Left hindlimb (tissue), 1 donor: ENCODE measurements at places on chromosomes 12 and 14.

DNA sequence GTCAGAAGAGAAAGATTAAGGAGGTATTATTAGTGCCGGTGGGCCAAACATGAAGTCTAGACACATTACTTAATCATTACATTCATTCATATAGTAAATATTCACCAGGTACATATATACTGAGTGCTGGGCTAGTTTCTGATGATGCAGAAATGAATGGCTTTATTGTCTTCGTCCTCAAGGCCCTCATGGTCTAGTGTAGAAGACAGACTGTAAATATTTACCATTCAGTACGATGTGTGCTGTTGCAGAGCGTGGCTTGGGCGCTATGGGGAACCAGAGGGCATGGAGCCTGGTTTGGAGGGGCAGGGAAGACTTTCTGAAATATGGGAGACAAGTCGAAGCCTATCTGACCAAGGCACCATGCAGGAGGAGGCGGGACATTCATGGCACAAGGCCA lies 37.0 kb upstream of the TCL1B start:
- DNase-seq = no peak

DNA sequence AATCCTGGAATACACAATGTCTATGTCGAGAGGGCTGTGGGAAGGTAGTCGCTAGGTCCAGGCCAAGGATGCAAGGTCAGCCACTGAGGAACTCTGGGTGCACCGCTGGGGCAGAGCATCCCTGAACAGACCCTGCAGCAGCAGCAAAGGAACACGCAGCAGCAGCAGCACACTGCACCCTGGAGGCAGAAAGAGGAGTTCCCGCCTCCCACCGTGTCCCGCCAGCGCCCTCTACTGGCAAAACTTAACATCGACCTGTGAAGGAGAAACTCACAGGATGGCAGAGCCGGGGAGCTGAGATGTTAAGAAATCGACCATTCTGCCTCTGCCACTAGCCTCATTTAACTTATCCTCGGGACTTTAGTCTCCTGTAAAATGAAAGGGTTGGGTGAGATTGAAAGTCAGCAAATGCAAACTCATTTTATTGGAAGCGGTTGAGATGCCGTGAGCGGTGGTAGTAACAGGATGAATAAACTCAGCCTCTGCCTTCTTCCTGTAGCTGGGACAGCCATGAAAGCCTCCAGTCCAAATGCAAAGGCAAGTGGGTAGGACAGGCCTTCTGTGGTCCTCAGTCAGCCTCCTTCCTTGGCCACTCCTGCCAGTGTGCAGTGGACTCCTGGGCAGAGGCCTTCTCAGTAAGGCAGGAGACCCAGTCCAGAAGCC lies 45.6 kb downstream of the STAB2 start:
- DNase-seq = peak; percentile 34

DNA sequence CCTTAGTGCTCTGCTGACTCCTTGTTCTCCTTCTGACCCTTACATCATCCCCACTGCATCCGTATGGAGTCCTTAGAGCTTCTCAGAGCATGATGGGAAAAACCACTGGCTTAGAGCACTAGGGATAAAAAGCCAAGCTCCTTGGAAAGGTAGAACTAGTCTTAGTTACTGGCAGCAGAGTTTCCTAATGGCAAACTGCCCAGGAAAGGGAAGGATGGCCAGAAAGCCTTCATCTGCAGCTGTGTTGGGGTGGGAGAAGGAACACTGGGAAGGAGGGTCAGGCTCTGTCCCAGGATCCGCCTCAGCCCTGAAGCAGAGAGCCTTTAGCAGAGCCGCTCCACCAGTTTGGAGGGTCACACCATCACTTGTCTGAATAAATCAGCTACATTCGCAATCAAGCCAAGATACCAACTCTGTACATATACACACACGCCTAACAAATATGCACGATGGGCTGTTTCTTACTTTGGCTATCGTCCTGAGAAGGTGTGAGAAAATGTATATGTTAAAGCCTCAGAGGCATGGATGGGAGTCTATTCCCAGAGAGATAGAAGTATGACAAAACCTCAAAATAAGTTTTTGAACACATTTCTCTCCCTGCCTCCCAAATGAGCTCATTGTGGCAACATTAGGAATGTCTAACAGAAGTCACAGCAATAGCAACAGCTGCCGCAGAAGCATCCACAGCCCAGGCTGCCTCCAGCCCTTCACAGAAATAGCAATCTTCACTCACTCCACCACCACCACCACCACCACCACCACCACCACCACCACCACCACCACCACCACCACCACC lies 18.6 kb upstream of the GALNT8 start:
- peak; percentile 89 for DNase-seq

DNA sequence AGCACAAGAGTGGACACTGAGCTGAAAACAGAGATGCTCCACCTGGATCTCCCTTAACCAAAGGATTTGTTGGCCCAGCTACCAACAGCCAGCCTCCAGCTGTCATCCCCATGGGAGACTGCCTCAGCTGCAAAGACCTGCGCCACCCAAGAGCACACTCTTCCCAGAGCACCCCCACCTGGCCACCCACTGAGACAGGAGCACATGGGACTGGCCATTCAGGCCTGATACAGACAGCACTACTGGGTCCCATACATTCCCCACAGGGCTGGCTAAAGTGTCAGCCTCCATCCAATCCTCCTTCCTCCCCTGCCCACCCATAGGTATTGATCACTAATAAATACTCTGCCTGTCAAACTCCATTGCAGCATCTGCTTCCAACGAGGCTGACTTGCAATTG lies 241.5 kb downstream of the BCL11B start:
- no peak for DNase-seq

DNA sequence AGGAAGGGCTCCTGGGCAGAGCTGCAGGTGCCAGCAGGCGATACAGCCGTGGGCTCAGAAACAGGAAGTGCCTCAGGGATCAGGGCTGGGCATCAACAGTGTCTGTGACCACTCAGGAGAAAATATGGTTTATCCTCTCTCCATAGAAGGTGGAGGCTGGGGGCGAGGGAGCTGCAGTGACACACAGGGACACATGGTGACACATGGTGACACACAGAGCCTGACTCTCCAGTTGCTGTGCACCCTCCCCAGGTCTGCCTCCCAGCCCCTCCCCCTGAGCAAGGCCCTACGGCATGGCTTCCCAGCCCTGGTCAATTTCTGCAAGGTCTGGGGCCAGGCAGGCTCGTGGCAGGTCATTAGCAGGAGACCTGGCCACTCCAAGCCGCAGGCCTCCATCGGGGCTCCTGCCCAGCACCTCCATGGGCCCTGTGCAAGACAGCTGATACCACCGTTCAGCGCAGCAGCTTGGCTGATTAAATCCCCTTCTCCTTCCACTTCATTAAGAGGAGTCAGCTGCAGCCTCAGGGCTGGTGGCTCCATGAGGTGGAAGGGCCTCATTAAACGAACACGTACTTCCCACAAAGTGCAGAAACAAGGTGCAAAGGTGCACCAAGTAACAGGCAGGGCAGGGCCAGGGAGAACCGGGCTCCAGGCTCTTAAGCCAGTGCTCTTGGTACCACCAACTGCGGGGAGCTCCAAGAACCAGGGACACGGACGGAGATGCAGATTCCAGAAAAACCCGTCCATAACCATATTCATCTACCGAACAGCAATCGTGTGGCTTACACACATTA lies 60.7 kb downstream of the CCNK start:
- no peak for DNase-seq

DNA sequence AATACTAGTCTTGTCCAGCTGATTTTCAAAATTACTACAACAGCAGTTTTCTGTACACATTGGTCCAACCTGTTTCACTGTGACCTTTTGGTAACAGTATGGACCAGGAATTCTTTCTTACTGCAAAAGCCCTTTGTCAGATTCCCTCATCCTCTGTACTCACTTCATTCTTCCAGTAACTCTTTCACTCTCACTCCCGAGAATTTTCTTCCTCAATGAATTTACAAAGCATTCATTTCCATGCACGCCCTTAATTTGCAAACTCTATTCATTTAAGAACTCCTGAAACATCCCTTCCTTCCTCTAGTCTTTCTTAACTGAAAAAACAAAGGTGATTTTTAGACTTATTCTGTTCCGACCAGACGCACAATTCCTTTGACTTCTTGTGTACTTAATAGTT lies 238.2 kb downstream of the NELL2 start:
- no peak for DNase-seq

- DNase-seq = no peak
These were observed 83.2 kb upstream of the TBX3 start for GRCh38 chr12:114767084-114767760.

DNA sequence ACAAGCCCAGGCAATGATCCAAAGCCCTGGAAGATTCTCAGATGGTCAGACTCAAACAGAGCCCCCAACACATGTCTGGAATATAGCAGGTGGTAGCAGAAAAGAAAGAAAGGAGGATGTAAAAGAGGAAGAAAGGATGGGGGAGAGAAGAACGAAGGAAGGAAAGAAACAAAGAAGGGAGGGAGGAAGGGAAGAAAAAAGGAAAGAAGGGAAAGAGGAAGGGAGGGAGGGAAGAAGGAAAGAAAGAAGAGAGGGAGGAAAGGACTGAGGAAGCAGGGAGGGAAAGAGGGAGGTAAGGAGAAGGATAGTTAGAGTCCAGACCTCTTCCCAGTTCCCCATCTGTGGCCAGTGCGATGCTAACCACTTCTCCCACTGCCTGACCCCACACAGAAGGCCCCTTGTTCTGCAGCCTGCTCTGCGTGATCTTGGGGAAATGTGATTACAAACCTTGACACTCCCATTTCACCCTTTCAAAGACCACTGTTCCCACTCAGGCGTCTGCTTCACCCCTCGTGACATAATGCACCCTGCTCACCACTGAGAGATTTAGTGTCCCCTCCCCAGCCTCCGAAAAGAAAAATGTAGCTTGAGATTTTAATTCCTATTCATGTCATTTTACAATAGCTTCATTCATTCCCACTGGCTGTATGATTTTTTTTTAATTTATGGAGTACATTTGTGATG lies 357.9 kb downstream of the BCL11B start:
- no peak for DNase-seq

- DNase-seq = no peak
These were observed 18.0 kb downstream of the XRCC3 start for GRCh38 chr14:103697206-103697602.

DNA sequence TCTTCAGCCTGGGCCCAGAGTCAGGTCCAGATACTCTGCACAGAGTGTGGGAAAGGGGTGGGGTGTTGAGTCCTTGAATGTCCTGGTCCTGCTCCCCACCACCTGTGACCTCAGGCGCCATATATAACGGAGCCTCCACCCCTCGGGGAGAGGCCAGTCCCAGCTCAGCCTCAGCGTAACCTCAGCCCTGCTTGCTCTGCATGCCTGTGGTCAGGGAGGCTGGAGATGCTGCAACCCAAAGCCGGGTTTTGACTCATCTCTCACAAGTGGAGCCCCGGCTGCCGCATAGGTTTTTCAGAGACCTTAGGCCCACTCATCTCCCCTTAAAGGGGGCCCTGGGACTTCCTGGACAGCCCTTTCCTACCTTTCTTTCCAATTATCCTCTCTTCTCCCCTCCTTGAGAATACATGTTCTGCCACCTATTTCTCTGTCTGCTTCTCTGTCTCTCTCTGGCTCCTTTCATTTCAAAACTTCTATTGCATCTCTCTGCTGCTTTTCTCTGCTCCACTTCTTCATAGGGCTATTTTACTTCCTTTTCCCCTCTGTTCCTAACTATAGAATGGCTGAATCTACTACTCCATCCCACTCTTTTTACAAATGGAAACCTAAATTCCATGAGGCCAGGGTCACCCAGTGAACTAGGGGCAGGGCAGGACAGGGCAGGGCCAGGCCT lies 1.2 kb downstream of the ITGB7 start:
- DNase-seq = peak; percentile 61

DNA sequence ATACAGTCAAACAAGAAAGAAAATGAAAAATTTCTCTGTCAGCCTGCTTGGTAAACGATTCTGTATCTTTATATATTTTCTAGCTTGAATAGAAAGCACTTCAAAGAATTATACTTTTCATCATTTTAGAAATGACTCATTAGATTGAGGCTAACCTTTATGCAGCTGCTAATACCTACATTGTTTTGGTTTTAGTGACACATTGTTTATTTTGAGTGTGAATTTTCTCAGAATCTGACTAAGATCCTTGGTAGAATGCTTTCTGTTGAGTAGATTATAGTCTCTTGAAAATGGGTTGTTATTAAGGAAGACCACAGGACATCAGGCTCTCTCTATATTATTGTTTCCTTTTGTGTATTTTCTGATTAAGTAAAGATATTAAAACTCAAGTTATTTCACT lies at the start of gene PMCH:
Gene PMCH (minus strand): TSS at position 45 of the 400 bp plus-strand sequence. CDS start 63 bp downstream, outside the sequence.
- DNase-seq = no peak

DNA sequence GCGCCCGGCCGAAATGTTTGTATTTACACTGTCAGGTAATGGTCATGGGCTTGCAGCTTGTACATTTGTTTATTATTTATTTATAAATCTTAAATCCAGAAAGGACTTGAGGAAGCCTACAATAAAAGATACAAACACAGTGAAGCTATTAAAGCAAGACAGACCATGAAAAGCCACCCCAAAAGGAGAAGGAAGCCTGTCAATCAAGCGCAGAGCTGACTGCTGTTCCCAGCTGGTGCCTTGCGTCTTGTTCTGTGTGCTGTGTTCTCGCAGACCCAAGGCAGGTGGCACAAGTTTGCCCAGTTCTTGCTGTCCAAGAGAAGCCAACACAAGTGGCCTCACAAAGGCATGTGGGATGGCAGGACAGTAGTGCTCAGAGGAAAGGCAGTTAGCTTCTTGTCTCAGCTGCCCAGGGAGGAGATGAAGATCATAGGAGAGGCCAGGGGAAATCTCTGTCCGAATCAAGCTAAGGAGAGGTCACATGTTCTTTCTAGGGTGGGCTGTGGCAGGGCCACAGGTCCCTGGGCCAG lies 73.2 kb downstream of the SLC25A47 start:
- DNase-seq = no peak

- no peak for DNase-seq
These were observed 47.4 kb downstream of the BORCS5 start for GRCh38 chr12:12404297-12404696.

DNA sequence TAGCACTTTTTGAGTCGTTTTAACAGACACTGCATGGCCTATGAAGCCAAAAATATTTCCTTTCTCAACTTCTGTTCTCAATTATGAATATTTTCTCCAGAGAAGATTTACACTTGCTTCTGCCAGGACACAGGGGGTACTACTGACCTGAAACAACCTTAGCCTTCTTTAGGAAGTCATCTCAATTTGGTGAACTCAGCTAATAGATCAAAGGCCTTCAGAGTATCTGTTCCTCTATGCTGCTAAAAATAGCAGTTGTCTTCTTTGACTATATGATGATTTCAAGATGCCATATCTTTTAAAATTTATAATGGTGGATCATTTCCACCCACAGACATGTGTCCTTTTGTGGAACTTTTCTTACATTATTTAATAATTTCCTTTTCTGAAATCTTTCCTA lies 14.0 kb upstream of the NDUFA12 start:
- DNase-seq = no peak

GRCh38 chr14:28666961-28667360 lies 99.6 kb upstream of the FOXG1 start:
- no peak for DNase-seq

- no peak for DNase-seq
These were observed 56.8 kb downstream of the USP15 start for GRCh38 chr12:62317017-62317416.

- no peak for DNase-seq
These were observed 21.5 kb upstream of the TAMALIN start for GRCh38 chr12:51985154-51985835.
